ENCODE measurements at places on chromosomes 2 and 18. TPM values are rescaled to one million over a fixed set of nuclear protein-coding genes. Genes with fewer than 3 reads are reported as not detected.

- H3K27ac ChIP-seq, result no peak overlapping the region
- no peaks in the 10 kb centered on the region for H3K27me3 ChIP-seq
- H3K4me1 ChIP-seq, result no peaks in the 10 kb centered on the region
- DNase-seq, result no peak
- no peak overlapping the region for H3K4me3 ChIP-seq
Observed at GRCh38 chr2:171208657-171209056, 48.0 kb upstream of the TLK1 start.

DNA sequence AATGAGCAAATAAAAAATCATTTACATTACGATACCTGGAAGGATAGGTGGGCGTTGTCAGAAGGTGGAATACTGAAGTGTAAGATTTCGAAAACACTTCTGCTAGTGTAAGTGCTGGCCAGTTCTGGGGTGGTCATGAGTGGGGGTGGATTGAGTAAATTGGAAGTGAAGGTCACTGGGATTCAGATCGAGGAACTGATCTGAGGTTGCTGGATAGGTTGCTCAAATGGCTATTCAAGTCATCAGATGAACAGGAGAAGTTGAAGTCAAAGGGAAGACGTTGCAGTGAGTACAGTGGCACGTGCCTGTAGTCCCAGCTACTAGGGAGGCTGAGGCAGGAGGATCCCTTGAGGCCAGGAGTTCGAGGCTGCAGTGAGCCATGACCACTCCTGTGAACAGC lies 95.7 kb downstream of the MALT1 start:
- H3K27ac ChIP-seq, result no peak overlapping the region
- H3K4me1 ChIP-seq, result peaks cover 6% of the 10 kb centered on the region
- H3K4me3 ChIP-seq, result no peak overlapping the region
- no peaks in the 10 kb centered on the region for H3K36me3 ChIP-seq
- H3K27me3 ChIP-seq, result no peaks in the 10 kb centered on the region

Gene VWA3B
- not detected for total RNA-seq

DNA sequence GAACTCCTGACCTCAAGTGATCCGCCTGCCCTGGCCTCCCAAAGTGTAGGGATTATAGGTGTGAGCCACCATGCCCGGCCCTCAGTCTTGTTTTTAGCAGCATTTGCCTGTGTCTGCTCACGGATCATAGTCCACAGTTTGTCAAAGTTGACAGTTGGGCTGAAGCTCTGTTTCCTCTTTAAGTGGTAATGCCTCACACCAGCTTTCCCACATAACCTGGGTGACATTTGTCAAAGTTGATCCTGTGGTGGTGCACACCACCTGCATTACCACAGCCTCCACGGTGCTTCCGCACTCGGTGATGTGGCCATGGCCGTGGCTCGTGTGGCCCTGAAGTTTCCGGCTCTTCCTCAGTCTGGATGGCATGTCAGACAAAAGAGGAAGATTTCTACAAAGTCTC lies 27.1 kb downstream of the RAB31 start:
- H3K27ac ChIP-seq, result no peak overlapping the region
- H3K27me3 ChIP-seq, result no peaks in the 10 kb centered on the region
- no peaks in the 10 kb centered on the region for H3K4me1 ChIP-seq

DNA sequence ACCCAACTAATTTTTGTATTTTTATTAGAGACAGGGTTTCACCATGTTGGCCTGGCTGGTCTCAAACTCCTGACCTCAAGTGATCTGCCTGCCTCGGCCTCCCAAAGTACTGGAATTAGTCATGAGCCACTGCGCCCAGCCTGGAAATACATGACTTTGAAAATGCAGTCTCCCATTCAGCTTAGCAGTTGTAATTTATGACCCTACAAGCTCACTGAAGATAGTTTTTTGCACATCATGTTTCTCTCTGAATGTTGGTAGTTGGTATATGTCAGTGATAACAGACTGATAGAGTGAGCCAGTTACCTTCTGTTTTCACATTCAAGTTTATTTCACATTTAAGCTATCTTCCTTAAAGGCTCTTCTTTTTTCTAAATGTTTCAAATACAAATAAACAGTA lies 7.1 kb downstream of the WDR7 start:
- H3K4me3 ChIP-seq, result no peak overlapping the region
- no peaks in the 10 kb centered on the region for H3K4me1 ChIP-seq
- no peak overlapping the region for H3K27ac ChIP-seq
- no peak for DNase-seq

Gene ONECUT2
- not detected for total RNA-seq

DNA sequence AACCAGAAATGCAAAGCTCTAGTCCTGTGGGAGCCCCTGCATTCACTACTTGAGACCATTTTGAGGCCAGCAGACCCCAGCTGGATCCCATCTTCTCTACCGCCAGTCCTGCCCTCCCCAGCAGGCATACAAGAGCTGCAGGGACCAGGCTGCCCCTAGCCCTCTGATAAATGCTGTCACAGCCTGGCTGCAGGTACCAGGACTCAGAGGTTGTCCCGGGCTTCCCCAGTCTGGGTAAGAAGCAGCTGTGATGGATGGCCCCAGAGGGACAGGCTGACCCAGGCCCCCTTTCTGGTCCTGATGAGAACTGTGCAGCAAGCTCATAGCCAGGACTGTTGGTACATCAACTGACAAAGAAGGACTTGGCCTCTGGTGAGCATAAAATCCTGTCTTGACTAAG lies 132.9 kb upstream of the APCDD1 start:
- no peak overlapping the region for H3K27ac ChIP-seq
- DNase-seq, result no peak
- H3K27me3 ChIP-seq, result no peaks in the 10 kb centered on the region
- H3K4me1 ChIP-seq, result no peaks in the 10 kb centered on the region
- H3K36me3 ChIP-seq, result no peaks in the 10 kb centered on the region

Gene ASPRV1
- total RNA-seq, result 1.6 TPM

GRCh38 chr18:5842653-5843052 lies 52.7 kb downstream of the TMEM200C start:
- no peak for DNase-seq
- H3K27me3 ChIP-seq, result no peaks in the 10 kb centered on the region
- H3K36me3 ChIP-seq, result no peaks in the 10 kb centered on the region
- no peaks in the 10 kb centered on the region for H3K4me1 ChIP-seq
- H3K27ac ChIP-seq, result no peak overlapping the region

- H3K27me3 ChIP-seq, result no peaks in the 10 kb centered on the region
- no peak for DNase-seq
- no peaks in the 10 kb centered on the region for H3K4me1 ChIP-seq
- no peaks in the 10 kb centered on the region for H3K36me3 ChIP-seq
- H3K4me3 ChIP-seq, result no peak overlapping the region
Observed at GRCh38 chr18:3671176-3671575, 221.2 kb downstream of the TGIF1 start.

GRCh38 chr2:2542966-2543611 lies 212.0 kb upstream of the MYT1L start:
- H3K27ac ChIP-seq, result no peak overlapping the region
- DNase-seq, result no peak
- H3K4me1 ChIP-seq, result no peaks in the 10 kb centered on the region

Gene CDKL4
- 0.70 TPM for total RNA-seq

DNA sequence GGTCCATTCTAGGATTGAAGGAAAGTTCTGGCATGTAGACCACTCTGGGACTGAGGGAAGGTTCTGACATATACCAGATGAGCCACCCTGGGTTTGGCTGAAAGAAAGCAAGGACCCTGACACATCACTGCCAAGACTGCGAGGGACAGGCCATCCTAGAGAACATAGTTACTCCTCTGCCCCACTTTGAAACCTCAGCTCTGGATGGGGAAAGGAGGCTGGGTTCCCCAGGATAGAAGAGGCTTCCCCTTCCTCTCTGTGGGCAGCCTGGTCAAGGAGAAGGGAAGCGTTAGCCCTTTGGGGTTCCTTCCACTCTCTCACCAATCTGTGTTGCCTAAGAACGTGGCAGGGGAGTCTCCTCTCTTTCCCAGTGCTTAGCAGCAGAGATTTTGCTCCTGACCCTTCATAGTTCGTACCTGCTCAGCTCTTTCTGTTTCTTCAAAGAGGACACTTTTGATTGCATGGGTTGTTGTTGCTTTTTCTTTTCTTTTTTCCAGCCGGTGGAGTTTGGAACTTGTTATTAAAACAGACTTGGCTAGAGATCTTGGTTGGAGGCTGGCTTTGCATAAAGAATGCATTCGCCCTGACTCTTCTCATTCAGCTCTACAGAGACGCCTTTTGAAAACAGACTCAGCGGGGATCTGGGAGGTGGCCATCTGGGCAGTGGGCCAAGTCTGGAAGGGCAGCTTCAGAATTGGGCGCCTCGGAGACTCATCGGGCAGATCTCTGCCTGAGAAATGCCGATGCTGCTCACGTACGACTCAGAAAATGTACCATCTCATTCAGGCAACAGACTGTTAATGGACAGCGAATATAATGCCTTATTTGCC lies 166.1 kb downstream of the CLIP4 start:
- H3K27ac ChIP-seq, result no peak overlapping the region
- H3K4me1 ChIP-seq, result no peaks in the 10 kb centered on the region
- H3K27me3 ChIP-seq, result no peaks in the 10 kb centered on the region
- DNase-seq, result no peak
- H3K4me3 ChIP-seq, result no peak overlapping the region

GRCh38 chr2:19690429-19690828 lies 211.4 kb downstream of the TTC32 start:
- no peak overlapping the region for H3K4me3 ChIP-seq
- DNase-seq, result no peak
- no peaks in the 10 kb centered on the region for H3K27me3 ChIP-seq
- no peak overlapping the region for H3K27ac ChIP-seq
- H3K36me3 ChIP-seq, result no peaks in the 10 kb centered on the region
- H3K4me1 ChIP-seq, result no peaks in the 10 kb centered on the region

- H3K27me3 ChIP-seq, result no peaks in the 10 kb centered on the region
- H3K27ac ChIP-seq, result no peak overlapping the region
- H3K36me3 ChIP-seq, result no peaks in the 10 kb centered on the region
Observed at GRCh38 chr2:13725945-13726344, 906.6 kb upstream of the LRATD1 start.

GRCh38 chr2:232884001-232884421 lies 13.9 kb downstream of the SNORC start:
- no peak for DNase-seq
- H3K4me3 ChIP-seq, result no peak overlapping the region
- no peaks in the 10 kb centered on the region for H3K27me3 ChIP-seq
- no peaks in the 10 kb centered on the region for H3K4me1 ChIP-seq
- H3K27ac ChIP-seq, result no peak overlapping the region
- H3K36me3 ChIP-seq, result peaks cover 37% of the 10 kb centered on the region

DNA sequence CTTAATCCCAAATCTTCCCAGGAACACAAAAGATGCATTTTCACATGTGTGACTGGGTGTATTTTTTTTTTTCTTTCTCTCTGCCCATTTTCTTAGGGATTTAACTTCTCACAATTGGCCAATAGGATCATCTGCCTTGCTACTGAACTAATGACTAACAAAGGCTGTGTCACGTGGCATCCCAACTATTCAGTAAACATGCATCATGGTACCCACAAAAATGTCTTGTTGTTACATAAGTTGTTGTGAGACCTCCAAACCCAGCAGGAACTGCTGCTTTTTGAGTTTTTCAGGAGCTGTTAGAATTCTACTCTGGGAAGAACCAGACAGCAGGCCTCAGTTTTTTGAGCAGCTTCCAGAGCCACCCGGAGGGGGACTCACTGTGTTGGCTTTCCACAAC lies 31.9 kb downstream of the GAD1 start:
- no peak overlapping the region for H3K4me3 ChIP-seq
- DNase-seq, result no peak
- H3K27ac ChIP-seq, result no peak overlapping the region
- no peaks in the 10 kb centered on the region for H3K27me3 ChIP-seq
- H3K4me1 ChIP-seq, result no peaks in the 10 kb centered on the region
- no peaks in the 10 kb centered on the region for H3K36me3 ChIP-seq

DNA sequence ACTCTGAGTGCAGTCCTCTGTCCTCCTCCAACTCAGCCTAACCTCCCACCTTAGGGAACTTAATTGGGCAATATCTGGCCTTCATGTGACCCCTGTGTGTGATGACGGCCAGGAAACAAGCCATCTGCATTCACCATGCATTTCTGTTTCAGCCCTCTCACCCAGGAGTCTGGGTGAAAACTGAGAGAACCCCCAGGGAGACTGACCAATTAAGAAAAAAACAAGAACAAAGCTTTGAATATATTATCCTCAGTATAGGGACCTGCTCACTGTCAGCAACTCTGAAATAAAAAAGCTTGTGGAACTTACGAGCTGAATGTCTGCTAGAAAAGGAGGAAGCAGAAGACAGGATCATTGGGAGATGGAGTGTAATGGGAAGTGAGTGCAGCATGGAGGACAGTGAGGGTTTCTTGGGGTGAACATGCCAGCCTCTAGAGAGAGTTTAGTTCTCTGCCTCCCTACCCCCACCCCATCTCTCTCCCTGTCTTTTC lies 9.5 kb downstream of the MAPRE2 start:
- H3K36me3 ChIP-seq, result no peaks in the 10 kb centered on the region
- H3K4me1 ChIP-seq, result peaks cover 15% of the 10 kb centered on the region
- H3K4me3 ChIP-seq, result no peak overlapping the region
- no peak for DNase-seq
- H3K27ac ChIP-seq, result peak overlapping the region; percentile 2

DNA sequence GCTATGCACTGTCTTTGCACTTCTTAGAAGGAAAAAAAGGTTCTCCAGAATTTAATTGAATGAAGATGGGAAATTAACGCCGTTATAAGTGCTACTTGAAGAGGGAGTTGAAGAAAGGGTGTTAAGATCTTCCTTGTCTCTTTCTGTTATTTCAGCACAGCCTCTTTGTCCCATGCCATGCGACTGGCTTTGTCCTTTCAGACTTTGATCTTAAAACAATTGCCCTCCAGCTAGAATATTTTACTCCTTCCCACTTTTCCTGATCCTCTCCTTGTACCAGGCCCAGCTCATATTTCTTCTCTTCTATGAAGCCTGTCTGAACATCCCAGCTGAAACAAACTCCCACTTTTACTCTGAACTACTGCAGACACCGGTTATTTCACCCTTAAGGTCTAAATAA lies 51.4 kb downstream of the RAB27B start:
- no peaks in the 10 kb centered on the region for H3K36me3 ChIP-seq
- H3K4me1 ChIP-seq, result no peaks in the 10 kb centered on the region
- H3K4me3 ChIP-seq, result no peak overlapping the region
- DNase-seq, result no peak
- H3K27me3 ChIP-seq, result no peaks in the 10 kb centered on the region
- H3K27ac ChIP-seq, result no peak overlapping the region

- no peaks in the 10 kb centered on the region for H3K27me3 ChIP-seq
- H3K36me3 ChIP-seq, result no peaks in the 10 kb centered on the region
- no peaks in the 10 kb centered on the region for H3K4me1 ChIP-seq
- no peak overlapping the region for H3K4me3 ChIP-seq
Observed at GRCh38 chr2:112877423-112877822, 33.5 kb upstream of the IL37 start.
